ENCODE measurements at places on chromosomes 12 and 14.

- no peak for DNase-seq
These were observed 448.9 kb upstream of the FAR2 start for GRCh38 chr12:28700161-28700560.

GRCh38 chr12:4046495-4046840 lies 173.3 kb upstream of the PARP11 start:
- no peak for DNase-seq

- DNase-seq: no peak
These were observed 55.6 kb upstream of the PTHLH start for GRCh38 chr12:28027947-28028724.

DNA sequence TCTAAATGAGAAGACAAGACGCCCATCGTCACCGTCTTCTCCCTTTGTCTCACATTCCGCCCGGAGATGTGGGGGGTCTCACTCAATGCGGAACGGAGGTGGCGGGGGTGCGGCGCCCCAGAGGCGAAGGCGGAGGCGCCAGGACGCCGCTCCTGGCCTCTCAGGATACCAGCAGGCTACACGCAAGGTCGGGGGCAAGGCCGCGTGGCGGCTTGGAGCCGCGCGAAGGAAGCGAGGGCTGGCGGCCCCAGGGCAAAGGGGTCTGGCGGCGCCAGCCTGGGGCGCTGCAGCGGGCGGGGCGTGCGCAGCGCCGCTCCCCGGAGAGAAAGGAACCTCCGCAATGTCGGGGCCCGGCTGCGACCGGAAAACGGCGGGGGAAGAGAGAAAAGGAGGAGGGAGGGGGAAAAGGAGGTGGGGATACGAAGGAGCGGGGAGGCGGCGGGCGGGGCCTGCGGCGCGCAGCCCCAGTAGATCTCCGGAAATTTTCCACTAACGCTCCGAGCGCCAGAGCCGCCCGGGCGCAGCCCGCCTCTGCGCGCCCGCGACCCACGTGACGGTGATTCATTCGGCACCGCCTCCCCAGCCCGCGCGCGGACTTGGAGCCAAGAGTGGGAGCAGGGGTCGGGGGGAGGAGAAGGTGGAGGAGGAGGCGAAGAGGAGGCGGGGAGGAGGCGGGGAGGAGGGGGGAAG lies 10.5 kb upstream of the SLC38A2 start:
- DNase-seq: no peak

DNA sequence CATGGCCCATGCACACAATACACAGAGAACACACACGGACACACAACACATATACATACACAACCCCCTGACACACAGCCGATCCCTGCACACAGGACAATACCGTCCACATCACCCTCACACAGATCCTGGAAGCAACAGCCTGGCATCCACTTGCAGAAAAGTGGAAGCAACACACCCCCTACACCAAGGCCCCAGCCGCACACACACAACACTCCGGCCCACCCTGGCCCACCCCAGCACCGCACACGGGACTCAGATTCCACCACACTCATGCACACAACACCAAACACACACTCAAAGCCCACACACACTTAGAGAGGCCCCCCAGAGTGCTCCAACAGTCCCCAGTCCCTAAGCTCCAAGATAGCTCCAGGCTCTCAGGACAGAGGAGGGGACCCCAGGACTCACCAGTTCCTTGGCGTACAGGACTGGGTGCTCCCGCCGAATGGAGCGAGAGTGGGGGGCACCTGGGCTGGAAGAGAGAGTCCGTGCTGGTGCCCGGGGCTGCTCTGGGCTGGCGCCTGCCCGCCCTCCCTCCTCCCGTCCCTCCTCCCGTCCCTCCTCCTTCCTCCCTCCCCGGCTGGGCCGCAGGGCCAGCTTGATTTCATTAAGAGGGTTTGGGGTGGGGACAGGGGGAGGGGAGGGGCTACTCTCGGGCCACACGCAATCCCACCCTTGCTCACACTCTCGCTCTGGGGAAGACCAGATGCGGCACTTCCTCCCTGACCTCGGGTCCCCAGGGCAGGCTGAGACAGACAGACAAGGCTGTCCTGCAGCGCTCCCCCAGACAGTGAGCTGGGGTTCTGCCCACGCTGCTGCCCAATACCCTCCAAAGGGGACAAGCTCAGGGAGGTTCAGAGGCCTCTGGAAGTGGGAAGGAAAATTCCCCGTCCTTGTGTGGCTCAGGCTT lies at the start of gene TMEM119:
TSS of gene TMEM119 (minus strand) at position 526 of the 913 bp plus-strand sequence. CDS start 5,701 bp downstream, outside the sequence.
- no peak for DNase-seq

DNA sequence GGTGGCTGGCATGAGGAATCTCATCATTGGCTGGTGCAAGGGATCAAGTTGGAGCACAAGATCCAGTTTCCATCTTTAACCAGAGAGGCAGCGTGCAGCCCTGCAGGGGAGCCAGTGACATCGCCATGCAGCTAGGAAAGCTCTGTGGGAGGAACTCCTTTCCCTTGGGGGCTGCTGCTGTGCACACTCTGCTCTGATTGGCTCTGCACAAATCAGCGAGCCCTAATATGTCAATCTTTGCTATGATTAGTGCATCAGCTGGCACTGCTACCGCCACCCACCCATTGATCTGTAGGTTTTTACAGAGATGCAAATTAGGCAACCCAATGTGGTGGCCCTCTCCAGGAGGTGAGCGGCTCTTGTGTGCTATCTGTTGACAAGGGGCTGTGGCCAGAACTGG lies 262.6 kb downstream of the PCNX1 start:
- no peak for DNase-seq

DNA sequence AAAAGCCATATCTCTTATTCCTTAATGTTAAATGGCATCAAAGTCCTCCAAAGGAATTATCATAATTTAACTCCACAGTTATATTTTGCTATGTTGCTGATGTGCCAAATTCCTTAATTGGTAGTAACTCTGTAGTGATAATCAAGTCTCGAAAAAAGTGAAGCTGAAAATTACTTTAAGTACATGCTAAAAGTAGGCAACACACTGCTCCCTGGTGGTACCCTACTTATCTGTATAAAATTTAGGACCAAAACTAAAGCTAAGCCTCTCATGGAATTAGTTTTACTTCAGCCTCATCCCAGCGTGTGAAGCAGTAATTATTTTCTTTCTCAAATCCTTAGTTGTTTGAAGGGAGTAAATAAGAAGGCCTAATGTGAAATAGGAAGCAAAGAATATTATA lies 132.8 kb downstream of the TTLL5 start:
- no peak for DNase-seq

GRCh38 chr12:79763766-79764452 lies 73.1 kb upstream of the PAWR start:
- DNase-seq: no peak

DNA sequence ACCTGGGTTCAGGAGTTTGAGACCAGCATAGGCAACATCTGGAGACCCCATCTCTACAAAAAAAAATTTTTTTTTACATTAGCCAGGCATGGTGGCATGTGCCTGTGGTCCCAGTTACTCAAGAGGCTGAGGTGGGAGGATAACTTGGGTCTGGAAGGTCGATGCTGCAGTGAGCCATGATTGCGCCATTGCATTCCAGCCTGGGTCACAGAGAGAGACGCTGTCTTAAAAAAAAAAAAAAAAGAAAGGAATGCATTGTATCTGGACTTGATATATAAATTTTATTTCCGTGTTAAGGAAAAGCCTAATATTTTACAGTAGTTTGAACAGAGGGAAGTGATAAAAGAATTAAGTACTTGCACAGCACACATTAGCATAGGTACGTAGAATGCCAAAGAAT lies 97.2 kb downstream of the ZC3H14 start:
- DNase-seq: no peak
